ENCODE measurements at places on chromosomes 4 and X.

DNA sequence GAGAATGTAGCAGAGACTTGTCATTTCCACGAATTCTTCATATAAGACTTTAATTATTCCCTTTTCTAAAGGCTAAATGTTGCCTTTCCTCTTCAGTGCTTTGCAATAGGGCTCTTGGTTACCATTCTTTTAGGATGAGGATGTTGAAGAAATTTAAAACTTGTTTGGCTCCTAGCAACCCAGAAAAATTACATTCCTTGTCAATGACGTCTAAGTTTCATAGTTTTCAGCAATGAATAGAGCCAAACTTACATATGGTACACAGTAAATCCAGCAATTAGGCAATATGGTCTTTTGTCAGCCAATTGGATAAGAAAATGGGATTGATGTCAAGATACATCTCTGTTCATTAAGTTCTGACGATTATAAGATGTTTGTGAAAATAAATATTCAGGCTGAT is 1639.6 kb upstream of the PCDH10 start:
- DNase-seq, result no peak

DNA sequence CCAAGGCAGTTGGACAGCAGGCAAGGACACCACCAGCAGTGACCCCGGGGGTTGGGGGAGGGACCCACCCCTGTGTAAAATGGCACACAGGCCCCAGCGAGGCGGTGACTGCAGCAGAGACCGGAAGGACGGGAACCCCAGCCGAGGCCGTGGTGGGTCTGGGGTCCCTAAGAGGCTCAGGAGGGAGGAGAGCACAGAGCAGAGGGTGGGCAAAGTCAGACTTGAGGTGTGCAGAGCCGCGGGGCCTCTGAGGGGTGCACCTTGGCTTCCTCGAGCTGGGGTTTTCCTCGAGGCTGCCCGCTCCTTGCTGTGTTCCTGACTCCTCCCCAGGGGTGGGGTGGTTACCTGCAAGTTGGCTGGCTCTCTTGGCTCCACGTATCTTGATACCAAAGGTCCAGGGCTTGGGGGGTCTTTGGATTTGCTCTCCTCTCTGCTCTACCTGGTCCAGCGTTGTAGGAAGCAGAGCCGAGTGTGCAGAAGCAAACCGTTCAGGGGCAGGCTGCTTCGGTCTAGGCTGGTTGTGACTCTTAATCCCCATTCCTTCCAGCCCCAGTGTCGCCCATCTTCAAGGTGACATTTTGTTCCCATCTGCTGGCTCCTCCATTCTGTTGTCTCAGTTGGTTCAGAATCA is 37.9 kb upstream of the SORCS2 start:
- DNase-seq, result no peak

DNA sequence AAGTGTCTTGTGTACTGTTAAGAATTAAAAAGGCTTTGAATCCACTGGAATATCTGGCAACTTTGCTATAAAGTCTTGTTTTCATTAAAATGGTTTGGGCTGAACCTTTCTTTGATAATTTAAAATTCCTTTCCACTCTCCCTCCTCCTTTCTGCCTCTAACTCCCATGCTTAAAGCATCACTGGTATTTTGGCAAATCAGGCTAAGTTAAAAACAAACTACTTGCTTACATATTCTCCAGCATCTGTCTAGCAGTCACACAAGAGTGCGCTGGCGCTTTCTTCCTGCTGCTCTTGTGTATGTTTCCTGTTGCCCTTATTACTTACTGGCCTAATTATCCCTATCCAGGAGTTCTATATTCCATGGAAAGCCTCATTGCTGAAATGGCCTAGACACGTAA is 136.6 kb downstream of the VEGFC start:
- DNase-seq, result no peak

- DNase-seq, result no peak
Observed at GRCh38 chr4:113978561-113979147, 793 bp downstream of the ARSJ start.

DNA sequence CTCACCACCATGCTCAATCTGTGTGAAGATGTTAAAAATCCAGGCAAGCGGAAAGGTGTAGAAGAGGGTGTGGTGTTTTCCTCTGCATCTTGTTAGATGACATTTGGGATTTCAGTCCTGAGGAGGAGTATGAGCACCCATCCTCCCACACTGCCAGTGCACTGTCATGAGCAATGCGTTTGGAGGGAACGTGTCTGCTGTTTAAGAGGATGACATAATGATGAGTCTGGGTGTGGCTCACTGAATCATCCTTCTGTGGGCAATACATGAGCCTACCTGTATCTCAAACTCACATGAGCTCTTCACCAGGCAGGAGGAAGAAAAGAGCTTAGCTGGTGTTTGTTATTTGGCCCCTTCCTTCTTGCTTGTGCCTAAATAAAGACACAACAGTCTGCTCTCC is 67.9 kb upstream of the ARX start:
- no peak for DNase-seq

DNA sequence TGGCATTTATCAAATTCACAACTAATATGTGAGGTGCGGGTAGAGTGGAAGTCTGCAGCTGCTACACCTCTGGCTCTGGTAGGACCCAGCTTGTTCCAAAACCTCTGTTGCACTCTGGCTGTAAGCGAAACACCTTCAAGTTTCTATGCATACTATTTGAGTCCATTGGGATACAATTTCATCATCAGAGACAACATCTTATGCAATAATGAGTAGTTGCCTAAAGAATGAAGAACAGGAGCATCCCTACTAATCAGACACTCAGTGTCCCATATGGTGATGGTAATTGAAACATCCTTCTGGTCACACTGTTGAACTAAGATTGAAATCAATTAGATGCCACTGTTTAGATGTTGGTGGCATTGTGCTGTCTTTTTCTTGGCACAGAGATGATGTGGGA is 178.4 kb downstream of the MGST2 start:
- DNase-seq, result no peak

DNA sequence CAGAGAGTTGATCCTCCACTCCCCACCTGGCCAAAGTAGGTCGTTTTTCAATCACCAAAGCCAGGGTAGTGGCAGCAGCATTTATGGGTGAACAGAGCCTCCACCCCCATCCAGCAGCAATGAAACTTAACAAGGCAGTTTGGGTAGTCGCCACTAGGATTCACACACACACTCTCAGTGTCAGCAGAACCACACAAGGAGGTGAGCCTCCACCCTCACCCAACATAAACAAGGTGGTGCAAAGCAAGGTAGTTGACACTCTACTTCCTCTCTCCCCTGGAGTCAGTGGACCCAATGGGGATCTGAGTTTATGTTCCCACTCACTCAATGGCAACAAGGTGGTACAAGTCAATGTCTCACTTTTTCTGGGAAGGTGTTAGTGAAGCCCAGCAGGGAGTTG is 50.4 kb upstream of the CCDC149 start:
- no peak for DNase-seq

- no peak for DNase-seq
Observed at GRCh38 chr4:15213302-15213970, 211.2 kb downstream of the CPEB2 start.

GRCh38 chr4:108142870-108143269 is 25.9 kb downstream of the LEF1 start:
- no peak for DNase-seq

- DNase-seq, result no peak
Observed at GRCh38 chrX:16725072-16725471, 5.7 kb downstream of the SYAP1 start.

DNA sequence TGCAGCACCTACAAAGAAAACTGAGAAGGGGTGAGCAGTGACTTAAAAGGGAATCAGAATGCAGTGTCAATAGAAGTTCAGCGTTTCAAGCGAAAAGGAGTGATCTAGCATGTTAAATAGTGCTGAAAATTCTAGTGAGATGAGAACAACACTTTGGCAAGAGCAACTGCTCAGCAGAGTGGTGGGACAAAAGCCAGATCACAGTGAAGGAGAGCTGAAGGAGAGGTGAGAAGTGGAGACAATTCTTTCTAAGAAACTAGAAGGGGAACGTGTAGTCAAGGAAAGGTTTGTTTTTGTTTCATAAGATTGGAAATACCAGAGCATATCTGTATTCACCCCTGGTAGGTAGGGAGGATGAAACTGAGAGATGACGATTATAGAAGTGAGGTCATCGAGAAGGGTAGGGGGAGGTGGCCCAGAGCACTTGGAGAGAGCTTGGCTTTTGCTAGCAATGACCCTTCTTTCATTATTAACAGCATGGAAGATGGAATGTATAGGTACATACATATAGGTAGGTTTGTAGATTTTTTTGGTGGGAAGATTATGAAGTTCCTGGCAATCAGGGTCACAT is 33.7 kb downstream of the SRPX2 start:
- no peak for DNase-seq

GRCh38 chr4:173264684-173265185 is 69.4 kb downstream of the HMGB2 start:
- no peak for DNase-seq
